ENCODE measurements at places on chromosomes 11 and 22.

DNA sequence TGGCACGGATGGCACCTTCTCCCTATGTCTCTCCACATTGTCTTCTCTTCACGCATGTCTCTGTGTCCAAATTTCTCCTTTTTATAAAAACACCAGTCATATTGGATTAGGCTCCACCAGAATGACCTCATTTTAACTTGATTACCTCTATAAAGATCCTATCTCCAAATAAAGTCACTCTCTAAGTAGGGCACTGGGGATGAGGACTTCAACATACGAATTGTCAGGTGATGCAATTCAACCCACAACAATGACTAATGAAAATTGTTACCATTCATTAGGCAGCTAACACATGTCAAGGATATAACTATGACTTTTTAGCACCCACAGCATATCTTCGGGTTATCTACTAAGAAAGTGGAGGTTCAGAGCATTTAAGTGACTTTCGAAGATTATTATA is 55.5 kb upstream of the USP47 start:
- no peak for DNase-seq

DNA sequence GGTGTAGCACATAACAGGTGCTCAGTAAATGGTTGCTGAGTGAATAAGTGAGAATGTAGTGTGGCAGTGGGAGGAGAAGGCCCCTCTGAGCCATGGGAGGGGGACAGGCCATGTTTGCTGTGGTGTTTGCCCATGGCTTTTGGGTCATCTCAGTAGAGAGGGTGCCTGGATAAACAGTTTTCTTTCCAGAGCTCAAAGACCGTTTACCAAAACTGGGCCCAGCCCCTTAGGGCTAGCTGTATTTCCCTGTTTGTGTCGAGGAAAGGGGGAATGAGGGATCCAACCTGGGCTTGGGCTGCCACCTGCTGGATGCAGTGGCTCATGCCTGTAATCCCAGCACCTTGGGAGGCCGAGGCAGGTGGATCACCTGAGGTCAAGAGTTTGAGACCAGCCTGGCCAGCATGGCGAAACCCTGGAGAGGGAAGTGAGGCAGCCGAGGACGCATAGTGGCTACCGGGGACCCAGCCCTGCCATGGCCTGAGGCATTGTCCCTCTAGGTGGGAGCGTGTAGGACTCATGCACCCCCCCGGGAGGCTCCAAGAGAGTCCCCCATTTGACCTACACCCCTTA is 8.7 kb upstream of the LTO1 start:
- no peak for DNase-seq

GRCh38 chr22:27115410-27115809 is 458.0 kb downstream of the MIAT start:
- DNase-seq = no peak

DNA sequence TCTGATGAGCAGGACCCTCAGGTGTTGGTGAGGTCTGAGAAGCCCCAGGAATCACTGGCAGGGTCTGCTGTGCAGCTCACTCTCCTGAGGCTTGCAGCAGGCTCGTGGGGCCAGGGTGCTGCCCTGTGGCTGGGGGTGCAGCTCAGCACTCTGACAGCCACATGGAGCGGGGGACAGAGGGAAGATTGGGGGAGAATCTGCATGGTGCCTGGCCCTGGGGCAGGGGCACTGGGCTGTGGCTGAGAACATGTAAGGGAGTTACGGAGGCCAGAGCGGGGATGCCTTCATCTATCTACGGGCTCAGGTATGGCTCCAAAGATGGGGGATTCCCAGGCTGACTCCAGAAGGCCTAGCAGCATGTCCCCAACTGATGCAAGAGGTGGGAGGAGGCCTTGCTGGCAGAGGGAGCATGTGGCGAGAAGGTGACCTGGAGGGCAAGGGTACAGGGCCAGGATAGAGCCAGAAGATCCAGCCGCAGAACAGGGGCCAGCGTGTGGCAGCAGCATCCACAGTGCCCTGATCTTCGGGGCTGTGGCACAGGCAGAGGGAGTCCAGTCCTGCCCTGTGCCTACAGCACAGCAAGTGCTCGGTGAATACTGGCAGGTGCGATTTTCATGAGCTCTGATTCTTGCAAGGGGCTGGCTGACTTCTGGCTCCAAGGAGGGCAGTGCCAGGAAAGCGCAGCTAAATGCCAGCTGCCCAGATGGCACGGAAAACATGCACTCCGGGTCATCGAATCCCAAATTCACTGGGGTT is 184.7 kb downstream of the CTTN start:
- DNase-seq = no peak

DNA sequence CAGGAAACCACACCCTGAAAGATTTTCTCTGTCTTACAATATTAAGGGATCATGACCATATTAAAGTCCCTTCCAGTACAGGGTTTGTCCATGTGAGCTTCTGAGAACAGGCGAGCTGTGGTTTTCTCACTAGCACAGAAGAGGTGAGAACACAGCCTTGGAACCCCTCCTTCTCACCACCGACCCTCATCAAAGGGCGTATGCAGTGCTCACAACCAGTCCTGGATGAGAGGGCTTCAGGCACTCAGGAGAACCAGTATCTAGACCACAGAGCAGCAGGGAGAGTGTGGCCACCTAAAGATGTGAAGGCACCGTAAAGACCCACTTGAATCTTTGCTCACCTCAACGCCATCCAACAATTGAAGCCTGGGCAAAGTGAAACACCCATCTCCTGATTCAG is 397.0 kb downstream of the ETS1 start:
- no peak for DNase-seq

- DNase-seq = no peak
Observed at GRCh38 chr11:16613262-16613511, 125.3 kb upstream of the C11orf58 start.

DNA sequence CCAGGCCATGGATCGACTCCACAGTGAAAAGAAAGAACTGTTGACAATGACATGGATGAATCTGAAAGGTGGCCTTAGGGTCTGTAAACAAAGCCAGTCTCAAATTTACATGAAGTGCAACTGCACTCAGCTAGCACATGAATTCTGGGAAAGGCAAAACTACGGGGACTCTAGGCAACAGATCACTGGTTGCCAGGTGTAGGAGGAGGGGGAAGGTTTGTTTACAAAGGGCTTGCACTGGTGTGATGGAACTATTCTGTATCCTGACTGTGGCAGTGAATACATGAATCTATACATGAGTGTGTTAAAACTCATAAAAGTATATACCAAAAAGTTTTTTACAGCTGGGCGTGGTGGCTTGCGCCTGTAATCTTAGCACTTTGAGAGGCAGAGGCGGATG is 27.3 kb downstream of the ALX4 start:
- no peak for DNase-seq

DNA sequence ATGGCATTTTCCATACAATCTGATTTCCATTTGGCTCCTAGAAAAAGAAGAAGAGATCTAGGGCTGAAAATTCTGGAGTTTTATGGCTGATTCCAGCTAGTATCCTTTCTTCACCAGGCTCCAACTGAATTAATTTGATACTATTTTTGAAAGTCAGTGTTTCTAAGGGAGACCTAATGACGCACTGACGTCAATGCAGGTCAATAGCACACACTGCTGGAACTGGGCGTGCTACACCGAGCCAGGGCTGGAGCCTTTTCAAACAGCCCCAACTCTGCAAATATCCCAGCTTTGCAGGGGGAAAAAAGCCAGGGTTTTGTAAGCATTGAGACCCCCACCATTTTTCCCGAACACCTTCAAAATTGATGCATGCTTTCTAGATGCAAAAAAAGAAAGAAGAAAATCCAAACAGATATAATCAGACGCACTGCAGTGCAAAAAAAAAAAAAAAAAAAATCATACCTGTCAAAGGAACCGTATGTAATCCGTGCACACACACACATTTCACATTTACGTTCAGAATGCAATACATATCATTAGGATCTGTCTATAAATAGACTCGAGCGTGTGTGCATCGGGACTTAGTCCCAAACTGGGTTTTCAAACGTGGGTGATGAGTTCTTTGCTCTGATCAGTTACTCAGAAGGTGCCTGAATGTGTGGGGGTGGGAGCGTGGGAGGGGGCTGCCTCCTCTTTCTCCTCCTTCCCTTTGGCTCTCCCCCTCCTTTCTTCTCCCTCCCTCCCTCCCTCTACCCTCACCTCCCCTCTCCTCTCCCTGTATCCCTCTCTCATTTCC is 124.5 kb upstream of the HSD17B12 start:
- DNase-seq = no peak

GRCh38 chr11:76830639-76831327 is 29.9 kb upstream of the ACER3 start:
- no peak for DNase-seq

- DNase-seq = no peak
Observed at GRCh38 chr22:26646158-26646557, 11.2 kb upstream of the MIAT start.

DNA sequence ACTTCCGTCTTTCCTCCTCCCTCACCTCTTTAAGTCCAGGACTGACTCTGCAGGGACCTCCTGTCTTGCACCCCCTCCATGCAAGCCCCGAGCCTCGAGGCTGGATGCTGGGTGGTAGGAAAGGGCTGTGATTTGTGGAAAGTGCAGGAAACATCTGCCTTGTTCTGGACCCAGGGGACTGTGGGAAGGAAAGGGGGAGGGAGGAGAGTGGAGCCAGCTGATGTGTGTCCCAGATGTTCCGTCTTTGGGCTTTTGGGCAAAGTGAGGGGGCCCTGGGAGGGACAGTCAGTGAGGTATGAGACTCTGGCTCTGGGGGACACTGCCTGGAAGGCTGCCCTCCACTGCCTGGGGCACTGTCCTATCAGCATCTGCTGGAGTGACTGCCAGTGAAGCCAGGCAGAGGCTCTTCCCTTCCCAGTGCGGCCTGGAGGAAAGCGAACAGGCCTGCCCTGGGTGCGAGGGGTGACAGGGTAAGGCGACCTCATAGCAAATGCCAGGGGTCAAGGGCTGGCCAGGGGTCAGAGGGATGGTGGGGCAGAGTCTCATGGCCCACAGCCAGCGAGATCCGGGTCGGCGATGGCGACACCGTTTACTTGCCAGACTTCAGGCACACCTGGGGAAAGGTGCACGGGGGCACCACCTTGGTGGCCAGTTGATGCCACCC is 1.7 kb downstream of the MRGPRD start:
- DNase-seq = no peak

DNA sequence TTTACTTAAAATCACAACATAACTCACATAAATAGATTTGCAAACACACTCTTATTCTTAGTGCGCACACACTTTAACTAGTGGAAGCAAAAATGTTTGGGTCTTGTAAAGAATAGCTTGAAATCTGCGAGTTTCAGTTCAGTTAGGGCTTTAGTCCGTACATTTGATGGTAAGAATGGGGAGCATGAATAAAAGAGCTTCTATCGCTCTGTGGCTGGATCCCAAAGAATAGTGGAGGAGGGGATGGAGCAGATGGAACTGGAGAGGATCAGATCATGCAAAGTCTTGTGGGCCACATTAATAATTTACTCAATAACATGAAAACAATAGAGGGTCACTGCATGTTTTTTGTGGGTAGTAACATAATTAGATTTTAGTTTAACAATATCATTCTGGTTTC is 44.3 kb downstream of the DNHD1 start:
- no peak for DNase-seq

- DNase-seq = no peak
Observed at GRCh38 chr11:97908354-97908753, 1112.4 kb upstream of the CNTN5 start.

DNA sequence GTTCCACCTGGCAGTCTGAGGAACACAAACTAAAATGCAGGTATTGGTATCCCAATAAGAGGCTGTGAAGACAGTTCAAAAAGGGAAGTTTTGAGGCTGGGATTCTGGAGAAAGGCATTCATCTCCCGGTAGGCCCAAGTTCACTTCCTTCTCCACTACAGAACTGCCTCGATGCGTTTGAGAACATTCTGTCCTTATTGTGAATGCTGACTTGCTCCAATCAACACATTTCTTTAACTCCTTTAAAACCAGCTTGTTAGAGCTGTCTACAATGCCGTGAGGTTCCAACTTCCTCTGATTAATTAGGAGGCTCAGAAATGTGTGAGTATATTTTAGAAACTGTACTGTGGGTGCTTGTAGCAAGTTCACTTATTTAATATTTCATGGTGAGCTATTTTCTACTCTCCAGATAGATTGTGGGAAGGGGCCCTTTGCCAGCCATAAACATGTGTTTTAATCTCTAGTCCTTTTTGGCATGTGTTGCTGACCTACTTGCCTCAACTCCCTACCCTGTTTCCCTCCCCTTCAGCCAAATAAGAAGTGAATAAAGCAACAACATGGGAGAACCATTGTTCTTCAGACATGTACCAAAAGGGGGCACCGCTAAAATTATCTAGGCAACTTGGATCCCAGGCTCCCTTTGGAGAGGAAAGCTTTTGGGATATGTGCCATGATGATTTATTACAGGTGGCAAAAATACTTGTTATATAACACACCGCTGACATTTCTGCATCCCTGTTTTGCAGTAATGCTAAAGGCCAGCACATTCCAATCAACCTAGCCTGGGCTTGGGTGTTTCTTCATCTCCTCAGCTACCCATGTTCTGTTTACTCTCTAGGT is 245.6 kb downstream of the BLID start:
- no peak for DNase-seq

- DNase-seq = no peak
Observed at GRCh38 chr11:23022854-23023253, 162.6 kb upstream of the CCDC179 start.

- DNase-seq = no peak
Observed at GRCh38 chr11:126394036-126394435, 38.5 kb downstream of the ST3GAL4 start.

GRCh38 chr22:23109441-23109978 is 32.3 kb downstream of the RSPH14 start:
- no peak for DNase-seq

- no peak for DNase-seq
Observed at GRCh38 chr11:106917973-106918372, 100.3 kb downstream of the GUCY1A2 start.

- no peak for DNase-seq
Observed at GRCh38 chr11:122022646-122023045, 93.4 kb downstream of the BLID start.

- DNase-seq = no peak
Observed at GRCh38 chr22:19509191-19509590, 15.0 kb downstream of the CLDN5 start.

DNA sequence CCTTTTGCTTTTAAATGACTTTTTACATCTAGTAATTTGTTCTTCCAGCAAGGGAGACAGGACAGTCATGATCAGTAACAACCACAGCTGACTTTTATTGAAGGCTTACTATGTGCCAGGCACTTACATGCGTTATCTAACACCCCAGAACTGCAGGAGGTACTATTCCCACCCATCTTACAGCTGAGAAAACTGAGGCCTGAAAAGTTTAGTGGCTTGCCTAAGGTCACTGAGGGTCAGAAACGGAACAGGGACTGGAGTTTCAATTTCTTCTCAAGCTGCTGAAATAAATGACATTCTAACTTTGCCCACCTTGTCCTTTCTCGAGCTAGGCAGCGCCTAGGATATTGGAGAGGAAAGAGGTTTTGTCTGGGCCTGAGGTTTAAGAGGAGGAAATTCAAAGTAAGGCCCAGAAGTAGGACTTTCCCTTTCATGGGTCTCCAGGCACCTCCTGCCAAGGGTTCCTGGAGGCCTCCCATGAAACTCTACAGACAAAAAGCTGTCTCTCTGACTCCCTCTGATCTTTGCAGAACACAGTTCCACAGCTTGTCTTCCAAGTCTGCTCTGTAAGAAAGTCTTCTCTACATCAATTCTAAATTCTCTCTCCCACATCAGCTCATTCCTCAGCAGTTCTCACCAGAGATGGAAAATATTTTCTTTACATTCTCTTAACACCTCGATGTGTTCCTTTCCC is 102.2 kb downstream of the NAT10 start:
- no peak for DNase-seq

GRCh38 chr22:50218996-50219727 is 18.4 kb downstream of the SELENOO start:
- DNase-seq = no peak

- DNase-seq = no peak
Observed at GRCh38 chr11:59719556-59719955, 5.9 kb upstream of the OR10V1 start.
